Adipocyte (in vitro differentiated cells): ENCODE measurements at places on chromosomes 12 and 14.
A peak's percentile ranks its signal among the peaks of the same experiment; 100 is the strongest.

GRCh38 chr12:291153-291723 is 28.6 kb upstream of the SLC6A13 start:
- DNase-seq: peak; percentile 15

DNA sequence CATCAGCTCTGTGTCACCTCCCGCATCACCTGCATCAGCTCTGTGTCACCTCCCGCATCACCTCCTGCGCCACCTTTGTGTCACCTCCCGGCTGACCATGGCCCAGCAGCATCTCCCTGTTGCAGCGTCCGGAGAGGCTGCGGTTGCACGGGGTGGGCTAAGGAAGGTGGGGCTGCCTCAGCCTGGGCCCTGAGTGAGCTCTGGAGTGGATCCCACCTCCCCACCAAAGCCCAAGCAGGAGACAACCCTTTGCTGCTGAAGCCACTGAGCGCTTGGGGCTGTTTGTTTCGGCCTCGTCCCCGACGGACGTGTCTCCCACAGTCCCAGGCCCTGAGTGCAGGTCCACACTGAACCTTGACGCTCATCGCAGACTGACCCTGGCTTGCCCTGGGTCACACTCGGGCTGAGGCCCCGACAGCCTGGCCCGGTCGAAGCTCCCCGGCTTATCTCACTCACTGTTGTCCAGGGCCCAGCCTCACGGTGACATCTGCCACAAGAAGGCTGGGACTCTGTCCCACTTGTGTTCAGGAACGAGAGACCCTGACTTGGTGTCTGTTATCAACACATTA is 12.2 kb downstream of the TMEM121 start:
- no peak for DNase-seq

DNA sequence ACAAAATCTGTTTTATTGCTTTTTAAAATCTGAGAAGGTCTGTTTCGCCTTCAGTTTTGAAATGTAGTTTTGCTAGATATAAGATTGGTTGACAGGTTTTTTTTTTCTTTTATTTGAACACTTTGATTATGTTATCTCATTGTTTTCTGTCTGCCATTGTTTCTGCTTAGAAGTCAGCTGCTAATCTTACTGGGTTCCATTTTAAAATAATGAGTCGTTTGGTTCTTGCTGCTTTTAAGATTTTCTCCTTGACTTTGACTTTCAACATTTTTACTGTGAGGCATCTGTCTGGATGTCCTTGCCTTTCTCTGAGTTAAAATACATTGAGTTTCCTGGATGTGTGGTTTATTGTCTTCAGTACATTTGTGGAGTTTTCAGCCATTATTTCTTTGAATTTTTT is 56.7 kb downstream of the ADIPOR2 start:
- DNase-seq: no peak

DNA sequence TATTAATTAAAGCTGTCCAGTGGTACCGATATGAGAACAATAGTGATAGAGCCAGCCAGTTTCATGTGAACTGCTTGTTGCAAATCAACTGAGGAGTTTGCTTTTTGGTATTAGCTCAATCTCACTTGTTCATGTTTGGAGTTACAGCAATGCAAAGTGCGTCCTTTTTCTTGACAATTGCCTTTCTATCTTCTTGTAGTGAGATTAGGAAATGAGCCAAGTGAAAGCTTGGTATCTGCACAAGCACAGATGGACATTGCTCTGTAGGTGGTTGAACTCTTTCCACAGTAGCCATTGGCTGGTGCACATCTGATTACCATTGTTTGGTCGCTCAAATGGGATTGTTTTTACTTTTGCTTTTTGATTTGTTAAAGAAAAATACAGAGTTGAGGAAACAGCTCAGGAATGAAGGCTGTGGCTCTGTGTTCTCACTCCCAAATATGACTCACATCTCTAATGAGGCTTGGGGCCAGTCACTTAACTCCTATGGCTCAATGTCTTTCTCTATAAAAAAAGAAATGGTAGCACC is 241.4 kb downstream of the BMP4 start:
- peak; percentile 64 for DNase-seq

GRCh38 chr12:116332705-116333380 is 55.4 kb upstream of the MED13L start:
- DNase-seq: no peak

DNA sequence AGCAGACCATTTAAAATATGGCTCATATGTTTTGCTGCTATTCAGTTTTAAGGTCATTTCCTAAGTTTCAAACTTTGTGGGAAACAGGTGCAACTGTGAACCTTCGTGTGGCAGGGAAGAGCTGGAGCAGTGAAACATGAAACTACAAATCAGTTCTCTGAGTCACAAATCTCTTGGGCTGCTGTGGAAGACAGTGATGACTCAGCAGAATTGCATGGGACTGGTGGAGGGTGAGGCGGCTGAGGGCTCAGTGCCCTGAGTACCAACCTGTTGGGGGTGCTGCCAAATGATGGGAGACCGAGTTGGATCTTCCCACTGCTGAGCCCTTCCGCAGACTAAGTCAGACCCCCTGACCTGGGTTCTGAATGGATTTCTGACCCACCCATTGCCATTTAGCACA is 8.4 kb upstream of the CALM1 start:
- peak; percentile 84 for DNase-seq

DNA sequence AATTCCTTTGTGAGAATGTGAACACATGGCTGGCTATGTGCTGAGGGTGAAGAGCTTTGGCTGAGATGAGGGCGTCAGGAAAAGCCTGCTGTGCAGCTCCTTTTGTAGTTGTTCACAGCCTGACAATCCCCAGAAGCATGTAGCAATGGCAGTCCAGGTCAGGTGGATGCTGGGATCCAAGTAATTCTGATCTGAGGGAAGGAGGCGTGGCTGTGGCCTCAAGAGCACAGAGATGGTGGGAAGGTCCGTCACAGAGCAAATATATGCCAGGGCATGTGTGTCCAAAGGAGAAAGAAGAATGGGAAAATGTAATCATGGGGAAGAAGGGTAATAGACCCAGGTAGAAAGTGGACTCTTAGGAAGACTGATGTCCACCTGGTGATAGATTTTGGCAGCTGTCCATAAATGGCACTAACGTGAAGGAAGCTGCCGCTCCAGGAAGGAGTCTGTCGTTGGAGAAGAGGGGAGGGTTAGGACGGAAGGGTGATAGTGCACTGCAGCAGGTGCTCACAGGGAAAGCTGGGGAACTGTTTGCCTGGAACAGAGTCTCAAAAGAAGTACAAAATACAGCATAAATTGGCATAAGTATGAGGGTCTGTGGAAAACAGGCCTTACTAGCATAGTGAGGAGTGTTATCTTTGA is 13.8 kb downstream of the MGST1 start:
- no peak for DNase-seq

DNA sequence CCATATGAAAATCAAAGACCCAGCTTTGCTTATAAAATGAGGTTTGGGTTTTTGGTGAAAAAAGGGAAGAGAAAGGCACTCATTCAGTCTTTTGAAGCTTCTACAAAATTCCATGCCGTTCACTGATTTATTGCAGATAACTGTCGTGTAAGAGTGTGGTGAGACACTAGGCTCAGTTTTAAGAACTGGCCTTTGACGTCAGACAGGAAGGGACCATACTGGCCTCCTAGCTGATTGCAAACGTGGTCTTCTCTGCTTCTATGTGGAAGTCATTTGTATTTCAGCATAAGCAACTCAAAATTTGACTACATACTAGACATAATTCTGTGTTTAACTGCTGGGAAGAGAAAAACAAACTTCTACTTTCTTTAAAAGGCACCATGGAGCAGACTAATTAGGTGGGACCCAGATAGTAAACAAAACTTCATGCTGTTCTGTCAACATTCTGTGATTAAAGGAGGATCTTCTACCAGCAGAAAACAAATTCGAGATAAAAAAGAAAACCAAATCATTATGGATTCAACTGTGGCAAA is 168.7 kb downstream of the TTC7B start:
- no peak for DNase-seq

DNA sequence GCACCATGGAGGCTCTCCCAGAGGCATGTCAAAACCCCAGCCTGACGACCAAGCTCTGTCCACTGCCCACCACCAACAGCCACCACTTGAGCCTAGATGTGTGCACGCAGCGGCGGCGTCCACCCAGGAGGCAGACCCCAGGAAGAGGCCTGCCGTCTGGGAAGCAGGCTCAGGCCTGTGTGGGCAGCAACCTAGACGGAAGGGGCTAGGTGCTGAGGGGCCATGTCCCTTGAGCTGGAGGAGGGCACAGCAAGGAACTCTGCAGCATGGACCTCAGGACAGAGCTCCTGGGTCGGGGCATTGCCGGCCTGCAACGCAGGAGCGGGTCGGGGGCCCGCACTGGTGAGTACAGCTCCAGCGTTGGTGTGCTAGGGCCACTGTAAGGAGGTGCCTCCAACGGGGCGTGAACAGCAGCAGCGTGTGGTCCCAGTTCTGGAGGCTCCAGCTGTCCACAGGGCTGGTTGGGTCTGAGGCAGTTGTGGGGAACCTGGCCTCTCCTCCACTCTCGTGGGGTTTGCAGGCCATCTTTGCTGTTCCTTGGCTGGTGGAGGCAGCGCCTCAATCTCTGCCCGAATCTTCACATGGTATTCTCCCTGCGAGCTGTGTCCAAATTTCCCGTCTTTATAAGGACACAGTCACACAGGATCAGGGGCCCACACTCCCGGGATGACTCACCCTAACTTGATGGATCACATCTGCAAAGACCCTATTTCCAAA is 20.5 kb downstream of the ZBTB42 start:
- DNase-seq: no peak

GRCh38 chr12:5047729-5048128 is 4.0 kb downstream of the KCNA5 start:
- no peak for DNase-seq

- peak; percentile 33 for DNase-seq
These were observed 27.4 kb upstream of the PTHLH start for GRCh38 chr12:27999970-28000369.

- peak; percentile 36 for DNase-seq
These were observed 7.5 kb downstream of the PRICKLE1 start for GRCh38 chr12:42582050-42582449.

DNA sequence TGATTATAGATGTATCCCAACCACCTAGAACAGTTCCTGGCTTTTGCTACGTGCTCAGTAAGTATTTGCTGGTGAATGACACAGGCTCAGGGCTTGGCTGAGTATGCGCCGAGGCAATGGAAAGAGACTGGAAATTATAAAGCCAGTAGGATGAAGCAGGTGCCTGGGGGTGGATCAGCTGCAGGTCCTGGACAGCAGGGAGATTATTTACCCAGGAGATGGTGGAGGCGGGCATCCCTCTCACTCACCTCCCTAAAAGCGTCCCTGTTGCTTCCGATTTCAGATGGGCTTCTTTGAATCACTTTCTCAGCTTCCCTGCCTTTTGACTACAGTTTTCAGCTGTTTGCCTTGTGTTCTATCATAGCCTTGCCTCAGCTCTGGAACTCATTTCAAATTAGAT is 6.4 kb downstream of the SLC6A13 start:
- no peak for DNase-seq

- peak; percentile 22 for DNase-seq
These were observed 63.2 kb downstream of the TSPAN11 start for GRCh38 chr12:30989754-30990153.

DNA sequence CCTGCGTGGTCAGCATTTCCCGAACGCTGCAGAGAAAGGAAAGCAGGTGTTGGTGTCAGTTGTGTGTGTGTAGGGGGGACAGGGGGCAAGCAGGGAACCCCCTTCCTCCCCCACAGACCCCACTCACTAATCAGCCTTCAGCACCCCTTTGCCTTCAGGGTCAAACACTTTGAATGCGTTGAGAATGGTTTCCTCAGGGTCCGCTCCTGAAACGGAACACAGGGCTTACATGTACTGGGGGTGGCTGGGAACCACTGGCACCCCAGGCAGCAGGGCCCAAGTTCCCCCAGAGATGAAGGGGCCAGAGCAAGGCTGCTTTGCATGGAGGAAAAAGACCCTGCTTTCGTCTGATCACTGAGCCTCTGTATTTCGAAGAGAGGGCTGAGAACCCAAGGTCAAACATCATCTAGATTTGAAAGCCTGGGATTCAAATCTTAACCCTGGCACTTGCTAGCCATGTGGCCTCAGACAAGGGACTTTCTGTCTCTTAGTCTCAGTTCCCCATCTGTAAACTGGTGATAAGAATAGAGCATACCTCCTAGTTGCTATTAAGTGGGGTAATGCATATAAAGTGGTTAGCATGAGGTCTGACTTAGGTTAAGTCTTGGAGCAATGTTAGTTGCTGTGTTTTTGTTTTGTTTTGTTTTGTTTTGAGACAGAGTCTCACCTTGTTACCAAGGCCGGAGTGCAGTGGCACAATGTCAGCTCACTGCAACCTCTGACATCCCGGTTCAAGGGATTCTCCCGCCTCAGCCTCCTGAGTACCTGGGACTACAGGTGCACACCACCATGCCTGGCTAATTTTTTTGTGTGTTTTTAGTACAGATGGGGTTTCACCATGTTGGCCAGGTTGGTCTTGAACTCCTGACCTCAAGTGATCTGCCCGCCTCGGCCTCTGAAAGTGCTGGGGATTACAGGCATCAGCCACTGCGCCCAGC is 7.0 kb downstream of the MYL2 start:
- no peak for DNase-seq

DNA sequence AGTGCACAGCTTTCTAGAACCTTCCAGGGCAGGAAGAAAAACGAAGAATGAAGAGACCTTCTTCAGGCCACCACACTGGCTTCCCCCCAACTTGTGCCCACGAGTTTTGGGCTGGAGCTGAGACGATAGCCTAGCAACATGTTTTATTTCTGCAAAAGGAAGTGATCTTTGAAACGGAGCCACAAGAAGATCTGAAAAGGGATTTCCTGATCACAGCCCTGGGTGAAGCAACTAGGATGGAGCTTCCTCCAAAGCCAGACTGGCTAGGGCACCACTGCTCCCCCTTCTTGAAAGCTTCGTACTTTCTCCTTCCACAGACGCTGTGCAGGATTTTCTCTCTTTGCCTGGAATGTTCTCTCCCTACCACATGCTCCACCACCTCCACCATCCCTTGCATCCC is 418.3 kb downstream of the MED13L start:
- no peak for DNase-seq

DNA sequence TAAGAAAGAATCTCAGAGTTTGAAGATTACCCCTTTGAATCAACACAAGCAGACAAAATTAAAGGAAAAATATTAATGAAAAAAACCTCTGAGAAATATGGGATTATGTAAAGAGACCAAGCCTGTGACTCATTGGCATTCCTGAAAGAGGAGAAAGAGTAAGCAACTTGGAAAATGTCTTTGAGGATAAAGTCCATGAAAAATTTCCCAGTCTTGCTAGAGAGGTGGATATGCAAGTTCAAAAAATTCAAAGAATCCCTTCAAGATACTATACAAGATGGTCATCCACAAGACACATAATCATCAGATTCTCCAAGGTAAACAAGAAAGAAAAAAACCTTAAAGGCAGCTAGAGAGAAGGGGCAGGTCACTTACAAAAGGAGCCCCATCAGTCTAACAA is 13.3 kb downstream of the SLCO1B1 start:
- DNase-seq: no peak

- no peak for DNase-seq
These were observed 148.5 kb downstream of the PAX9 start for GRCh38 chr14:36810209-36810608.

DNA sequence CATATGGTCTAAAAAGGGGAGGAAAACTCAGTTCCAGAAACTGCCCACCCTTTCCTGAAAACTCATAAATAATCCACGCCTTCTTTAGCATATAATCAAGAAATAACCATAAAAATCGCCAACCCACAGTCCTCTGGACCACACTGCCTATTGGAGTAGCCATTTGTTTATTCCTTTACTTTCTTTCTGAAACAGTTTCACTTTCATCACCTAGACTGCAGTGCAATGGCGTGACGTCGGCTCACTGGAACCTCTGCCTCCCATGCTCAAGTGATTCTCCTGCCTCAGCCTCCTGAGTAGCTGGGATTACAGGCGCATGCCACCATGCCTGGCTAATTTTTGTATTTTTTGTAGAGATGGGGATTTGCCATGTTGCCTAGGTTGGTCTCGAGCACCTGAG is 44.2 kb downstream of the CLMN start:
- DNase-seq: no peak
